ENCODE measurements at places on chromosomes 4 and X. TPM values are rescaled to one million over a fixed set of nuclear protein-coding genes. Genes with fewer than 3 reads are reported as not detected.

DNA sequence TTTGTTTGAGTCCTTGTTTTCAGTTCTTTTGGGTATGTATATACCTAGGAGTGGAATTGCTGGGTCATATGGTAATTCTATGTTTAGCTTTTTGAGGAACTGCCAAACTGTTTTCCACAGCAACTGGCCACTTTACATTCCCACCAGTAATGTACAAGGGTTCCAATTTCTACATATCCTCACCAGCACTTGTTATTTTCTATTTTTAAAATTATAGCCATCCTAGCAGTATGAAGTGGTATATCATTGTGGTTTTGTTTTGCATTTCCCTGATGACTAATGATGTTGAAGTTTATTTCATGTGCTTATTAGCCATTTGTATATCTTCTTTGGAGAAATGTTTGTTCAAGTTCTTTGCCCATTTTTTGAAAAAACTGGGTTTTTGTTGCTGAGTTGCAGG lies 39.6 kb downstream of the TMEM164 start:
- no peak for DNase-seq

The GDPD2 gene
- 1.8 TPM for polyA plus RNA-seq

- DNase-seq = no peak
Measured at GRCh38 chr4:154454710-154455109, 36.9 kb downstream of the DCHS2 start.

The PPEF2 gene
- not detected for polyA plus RNA-seq

Measured in renal cortex interstitium (tissue), 15 donors.